ENCODE measurements at places on chromosomes 16 and 17.

DNA sequence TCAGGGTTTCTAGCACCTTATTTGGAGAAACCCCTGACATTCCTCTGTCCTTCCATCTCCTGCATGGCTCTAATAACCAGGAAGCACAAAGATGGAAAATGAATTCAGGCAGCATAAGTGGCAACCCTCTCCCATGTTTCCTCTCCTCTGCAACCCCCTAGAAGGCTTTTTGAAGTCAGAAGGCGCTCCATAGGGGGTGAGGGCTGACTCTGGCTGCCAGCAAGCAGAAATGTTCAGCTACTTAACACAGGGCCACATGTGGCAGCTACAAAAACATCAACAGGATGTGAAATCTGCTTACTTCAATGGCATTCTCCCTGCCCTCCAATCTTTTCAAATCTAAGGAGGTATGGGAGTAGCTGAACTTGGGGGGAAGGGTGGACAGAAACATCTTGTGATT lies 55.2 kb upstream of the IRX5 start:
- no peak for DNase-seq

DNA sequence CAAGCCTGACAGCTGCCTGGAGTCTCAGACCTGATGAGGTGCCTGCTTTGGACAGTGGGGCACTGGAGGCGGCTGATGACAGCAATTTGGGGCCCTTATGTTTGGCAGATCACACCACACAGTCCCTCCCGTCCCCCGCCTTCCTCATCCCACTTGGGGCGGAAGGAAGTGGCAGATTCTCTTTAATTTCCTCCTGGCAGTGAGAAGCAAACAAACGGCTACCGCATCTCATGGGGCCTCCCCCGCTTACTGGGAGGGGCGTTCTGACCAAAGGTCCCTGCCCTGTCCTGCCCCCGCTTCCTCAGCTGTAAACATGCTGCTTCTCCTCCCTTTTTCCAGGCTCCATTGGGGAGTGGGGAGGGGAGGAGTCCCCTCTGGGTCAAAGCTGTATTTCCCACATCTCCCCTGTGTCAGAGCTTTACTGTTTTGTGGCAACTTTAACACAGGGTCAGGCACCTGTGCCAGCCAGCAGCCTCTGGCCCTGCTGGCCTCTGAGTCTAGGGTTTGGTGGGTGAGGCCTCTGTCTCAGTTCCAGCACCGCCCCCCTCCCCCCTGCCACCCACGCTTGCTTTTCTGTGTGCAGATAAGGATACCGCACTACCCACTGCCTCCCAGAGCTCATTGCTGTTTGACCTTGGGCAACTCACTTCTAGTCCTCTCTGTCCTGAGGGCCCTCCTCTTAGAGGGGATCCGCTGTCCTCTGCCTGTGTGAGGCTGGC lies 5.4 kb upstream of the NFATC3 start:
- no peak for DNase-seq

GRCh38 chr16:31009120-31009519 lies 1.3 kb downstream of the STX1B start:
- DNase-seq: no peak

DNA sequence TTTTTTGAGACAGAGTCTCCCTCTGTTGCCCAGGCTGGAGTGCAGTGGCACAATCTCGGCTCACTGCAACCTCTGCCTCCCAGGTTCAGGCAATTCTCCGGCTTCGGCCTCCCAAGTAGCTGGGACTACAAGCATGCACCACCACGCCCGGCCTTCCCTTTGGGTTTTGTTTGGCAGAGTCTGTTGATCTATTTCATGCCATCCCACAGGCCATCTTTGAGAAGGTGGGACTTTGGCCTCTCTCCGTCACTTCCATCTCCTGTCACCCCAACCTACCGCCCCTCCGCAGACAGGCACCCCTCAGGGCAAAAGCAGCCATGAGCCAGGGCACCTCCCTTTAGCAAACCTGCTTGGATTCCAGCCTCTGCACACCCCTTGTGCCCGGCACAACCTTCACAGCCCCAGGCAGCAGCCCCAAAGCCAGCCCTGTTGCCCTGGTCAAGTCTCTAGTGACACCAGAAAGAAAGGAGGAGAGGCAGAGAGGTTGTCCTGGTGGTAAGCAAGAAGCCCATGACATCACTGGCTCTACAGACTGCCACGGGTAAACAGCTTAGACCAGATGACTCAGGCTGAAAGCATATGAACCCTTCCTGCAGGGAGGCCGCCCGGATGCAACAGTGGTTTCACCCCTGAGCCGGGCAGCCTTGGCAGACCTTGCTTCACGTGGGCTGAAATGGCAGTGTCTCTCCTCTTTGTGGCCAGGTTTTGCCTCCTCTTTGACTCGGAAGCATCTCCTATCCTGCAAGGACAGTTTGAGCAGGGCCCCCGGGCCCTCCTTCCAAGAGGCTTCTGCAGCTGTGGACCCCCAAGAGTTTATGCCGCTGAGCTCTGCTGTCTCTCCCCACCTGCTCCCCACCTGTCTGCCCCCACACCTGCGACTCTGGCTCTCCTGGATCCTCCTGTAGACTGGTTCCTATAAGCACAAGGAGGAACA lies 8.1 kb upstream of the TIMP2 start:
- DNase-seq: no peak

- no peak for DNase-seq
Observed at GRCh38 chr17:34720760-34721159, 141.4 kb downstream of the TMEM132E start.

- peak; percentile 46 for DNase-seq
Observed at GRCh38 chr16:19898924-19899604, 14.4 kb upstream of the GPRC5B start.
